ENCODE measurements at places on chromosomes 1 and 21.

- DNase-seq = no peak
Observed at GRCh38 chr1:43044572-43045361, 86.1 kb upstream of the SLC2A1 start.

- DNase-seq = no peak
Observed at GRCh38 chr1:70497152-70497551, 86.1 kb downstream of the CTH start.

DNA sequence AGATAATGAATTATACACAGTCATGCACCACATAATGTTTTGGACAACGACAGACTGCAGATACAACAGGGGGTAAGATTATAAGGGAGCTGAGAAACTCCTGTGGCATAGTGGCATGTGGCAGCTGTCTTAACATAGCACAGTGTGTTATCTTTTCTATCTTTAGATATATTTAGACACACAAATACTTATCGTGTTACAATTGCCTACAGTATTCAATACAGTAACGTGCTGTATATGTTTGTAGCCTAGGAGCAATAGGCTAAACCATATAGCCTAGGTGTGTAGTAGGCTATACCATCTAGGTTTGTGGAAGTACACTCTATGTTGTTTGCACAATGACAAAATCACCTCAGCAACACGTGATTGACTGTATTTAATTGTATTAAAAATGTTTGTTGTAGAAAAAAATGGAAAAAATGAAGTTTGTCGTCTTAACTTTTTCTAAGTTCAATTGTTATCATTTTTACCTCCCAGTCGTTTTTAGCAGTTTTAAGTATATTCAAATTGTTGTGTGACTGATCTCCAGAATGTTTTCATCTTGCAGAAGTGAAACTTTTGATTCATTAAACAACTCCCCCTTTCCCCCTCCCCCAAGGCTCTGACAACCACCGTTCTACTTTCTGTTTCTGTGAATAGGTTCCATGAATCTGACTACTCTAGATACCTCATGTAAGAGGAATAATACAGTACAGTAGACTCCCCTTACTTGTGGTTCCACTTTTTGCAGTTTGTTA lies 351.0 kb upstream of the B3GALT2 start:
- no peak for DNase-seq

DNA sequence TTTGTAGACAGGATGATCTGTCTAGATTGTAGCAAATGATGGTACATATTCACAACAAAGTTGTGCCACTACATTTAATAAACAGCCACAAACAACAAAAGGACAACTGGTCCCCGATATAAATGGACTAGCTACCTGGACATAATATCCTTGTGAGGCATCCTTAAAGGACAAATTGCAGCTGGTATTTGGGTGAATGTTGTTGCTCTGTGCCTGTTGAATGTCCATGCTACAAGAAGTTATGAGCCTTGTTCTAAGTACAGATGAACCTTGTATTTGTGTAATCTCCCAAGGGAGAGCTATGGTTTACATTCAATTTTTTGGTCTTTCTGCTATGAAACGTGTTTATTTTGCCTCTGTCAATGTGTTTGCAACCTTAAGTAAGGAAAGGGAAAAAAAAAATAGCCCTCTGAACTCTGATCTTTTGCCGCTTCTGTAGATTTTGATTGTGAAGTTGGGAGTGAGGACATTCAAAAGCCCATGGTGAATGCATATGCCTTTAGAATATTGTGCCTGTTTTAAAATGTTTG lies 26.5 kb downstream of the SFT2D2 start:
- DNase-seq = no peak

DNA sequence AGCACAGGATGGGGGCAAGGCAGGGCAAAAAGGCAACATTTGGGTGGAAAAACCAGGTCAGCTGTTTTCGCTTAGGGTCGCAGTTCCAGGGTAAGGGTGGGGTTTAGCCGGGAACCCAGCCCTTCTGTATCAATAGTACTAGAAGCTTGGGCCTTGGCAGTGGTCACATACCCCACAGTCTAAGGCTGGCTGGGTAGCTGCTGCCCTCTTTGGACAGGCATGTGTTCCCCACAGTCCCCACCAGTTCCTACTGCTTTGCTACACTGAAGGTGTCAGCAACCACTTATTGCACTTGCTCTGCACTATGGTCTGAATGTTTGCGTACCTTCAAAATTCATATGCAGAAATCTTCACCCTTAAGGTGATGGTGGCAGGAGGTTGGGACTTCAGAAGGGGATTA lies 349.8 kb downstream of the LTN1 start:
- no peak for DNase-seq

DNA sequence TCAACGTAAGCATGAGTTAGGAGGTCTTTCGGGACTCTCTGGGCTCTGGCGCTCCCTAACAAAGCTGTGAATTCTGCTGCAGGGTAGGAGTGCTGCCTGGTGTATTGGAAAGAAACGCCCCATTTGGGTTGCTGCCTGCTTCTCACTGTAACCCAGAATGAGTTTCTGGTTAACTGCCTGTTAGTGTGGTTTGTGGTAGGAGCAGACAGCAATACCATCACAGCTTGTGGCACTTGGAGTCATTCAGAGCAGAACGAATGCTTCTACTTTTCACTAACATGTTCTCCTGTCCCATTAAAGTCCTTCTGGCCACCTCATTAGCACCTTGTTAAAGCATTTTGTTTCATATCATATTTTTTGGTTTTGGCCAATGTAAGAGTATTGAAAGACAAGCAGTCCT lies 18.1 kb downstream of the MAP3K7CL start:
- no peak for DNase-seq

DNA sequence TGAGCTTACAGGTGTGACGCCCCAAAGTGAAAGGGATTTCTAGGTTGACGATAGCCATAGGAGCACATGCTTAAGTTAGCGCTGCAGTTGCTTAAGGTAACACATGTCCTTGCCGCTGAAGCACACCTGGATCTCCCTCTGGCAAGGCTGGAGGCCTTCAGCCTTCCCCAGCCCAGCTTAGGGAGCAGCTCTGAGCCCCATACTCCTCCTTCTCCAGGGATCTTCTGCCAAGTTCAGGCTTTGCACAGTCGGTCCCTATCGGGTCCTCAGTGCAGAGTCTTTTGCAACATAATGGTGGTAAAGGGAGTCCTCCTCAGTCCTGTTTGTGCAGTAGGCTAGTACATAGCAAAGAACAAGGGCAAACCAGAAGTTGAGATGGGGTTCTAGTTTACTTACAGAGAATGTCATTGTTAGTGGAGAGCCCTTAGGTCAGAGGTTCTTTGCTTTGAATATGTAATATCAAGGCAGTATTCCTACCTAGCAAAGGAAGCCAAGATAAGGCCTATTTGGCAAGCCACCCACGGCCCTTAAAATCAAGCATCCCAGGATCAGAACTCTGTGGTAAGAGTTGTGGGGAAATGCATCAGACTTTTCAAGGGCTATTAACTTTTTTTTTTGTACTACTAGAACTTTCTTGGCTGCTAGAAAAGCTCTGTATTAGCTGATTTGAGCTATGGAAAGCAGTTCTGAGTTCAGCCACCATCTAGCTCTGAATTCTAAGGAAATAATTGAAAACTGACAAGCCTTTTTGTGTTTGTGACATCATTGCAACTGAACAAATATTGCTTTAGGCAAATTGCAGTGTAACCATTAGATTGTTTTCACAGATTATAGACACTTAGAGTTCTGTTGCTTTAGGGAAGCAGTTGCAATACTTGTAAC lies 1.4 kb downstream of the EVA1C start:
- DNase-seq = no peak

GRCh38 chr1:154502744-154503115 lies 518 bp upstream of the SHE start:
- DNase-seq = no peak

DNA sequence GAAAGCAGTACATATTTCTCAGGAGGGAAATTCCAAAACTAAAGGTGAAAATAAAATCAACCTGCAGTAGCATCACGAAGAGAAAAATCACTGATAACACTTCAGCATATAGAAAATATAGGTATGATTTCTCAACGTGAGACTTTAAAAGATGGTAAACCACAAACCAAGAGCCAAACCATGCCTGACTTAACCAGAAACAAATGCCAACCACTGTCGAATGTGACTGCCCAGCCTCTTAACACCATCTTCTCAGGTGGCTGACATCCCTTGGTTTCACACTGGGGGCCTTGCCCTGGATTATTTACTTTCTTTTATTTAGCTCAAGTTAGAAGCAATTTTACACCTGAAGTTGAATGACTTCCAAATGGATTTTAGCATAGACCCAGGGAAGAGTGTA lies 10.1 kb downstream of the HMGCS2 start:
- no peak for DNase-seq

- DNase-seq = no peak
Observed at GRCh38 chr1:68321084-68321685, 88.9 kb upstream of the WLS start.

- no peak for DNase-seq
Observed at GRCh38 chr1:203915811-203916210, 54.4 kb downstream of the SNRPE start.

DNA sequence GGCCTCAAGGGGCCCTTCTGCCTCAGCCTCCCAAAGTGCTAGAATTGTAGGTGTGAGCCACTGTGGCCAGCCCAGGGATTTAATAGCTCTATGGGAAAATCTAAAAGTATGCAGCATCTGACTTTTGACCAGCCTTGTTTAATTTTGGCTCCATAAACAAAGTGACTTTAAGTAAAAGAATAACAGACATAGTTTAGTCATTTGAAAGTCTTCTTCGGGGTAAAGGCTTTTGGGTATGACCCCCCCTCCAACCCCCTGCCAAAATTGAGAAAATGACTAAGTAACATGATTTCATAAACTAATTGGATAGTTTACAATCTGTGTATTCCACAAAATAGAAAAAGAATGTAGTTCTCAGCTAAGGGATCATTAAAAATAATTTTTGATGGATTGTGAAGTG lies 17.0 kb downstream of the GPBP1L1 start:
- no peak for DNase-seq

GRCh38 chr1:214058076-214058475 lies 70.3 kb downstream of the PROX1 start:
- no peak for DNase-seq

- DNase-seq = no peak
Observed at GRCh38 chr1:62435231-62436038, 1.4 kb upstream of the USP1 start.

DNA sequence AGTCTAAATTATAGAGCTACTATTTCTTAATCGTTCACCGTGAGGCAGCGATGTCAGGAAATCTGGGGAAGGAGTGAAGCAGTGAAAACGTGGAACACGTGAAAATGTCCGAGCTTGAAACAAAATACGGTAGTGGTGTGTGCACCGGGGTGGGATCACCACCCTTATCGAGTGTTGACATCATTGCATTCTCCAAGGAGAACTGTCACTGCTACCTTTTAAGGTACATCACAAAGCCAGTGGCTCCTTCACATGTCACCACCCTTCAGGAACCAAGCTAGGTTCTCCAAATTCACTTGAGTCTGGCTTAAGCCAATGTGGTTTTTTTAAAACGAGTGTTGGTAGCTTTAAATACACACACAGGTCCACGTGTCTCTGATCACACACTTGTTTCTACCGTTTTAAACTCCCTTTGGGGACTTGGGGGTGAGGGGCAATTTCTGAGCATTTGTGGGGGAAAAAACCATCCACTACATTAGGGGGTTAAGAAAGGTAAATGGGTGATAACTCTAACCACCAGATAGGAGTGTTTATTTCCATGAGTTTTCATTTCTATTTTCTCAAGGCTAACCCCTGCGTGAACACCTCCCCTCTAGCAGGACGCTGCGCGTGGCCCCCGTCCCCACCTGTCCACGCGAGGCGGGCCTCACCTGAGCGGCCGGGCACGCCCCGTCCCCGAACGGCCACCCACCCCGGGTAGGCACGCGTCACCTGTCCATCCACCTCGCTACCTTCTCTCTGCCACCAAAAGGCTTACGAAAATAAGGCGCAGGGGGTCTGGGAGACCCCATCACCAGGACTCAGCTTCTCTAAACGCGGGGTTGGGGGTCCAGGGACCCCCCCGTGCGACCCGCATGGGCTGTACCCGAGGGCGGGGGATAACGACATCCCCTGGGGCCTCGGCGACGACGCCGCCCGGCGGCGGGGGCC lies 978 bp downstream of the PRDM15 start:
- peak; percentile 52 for DNase-seq

DNA sequence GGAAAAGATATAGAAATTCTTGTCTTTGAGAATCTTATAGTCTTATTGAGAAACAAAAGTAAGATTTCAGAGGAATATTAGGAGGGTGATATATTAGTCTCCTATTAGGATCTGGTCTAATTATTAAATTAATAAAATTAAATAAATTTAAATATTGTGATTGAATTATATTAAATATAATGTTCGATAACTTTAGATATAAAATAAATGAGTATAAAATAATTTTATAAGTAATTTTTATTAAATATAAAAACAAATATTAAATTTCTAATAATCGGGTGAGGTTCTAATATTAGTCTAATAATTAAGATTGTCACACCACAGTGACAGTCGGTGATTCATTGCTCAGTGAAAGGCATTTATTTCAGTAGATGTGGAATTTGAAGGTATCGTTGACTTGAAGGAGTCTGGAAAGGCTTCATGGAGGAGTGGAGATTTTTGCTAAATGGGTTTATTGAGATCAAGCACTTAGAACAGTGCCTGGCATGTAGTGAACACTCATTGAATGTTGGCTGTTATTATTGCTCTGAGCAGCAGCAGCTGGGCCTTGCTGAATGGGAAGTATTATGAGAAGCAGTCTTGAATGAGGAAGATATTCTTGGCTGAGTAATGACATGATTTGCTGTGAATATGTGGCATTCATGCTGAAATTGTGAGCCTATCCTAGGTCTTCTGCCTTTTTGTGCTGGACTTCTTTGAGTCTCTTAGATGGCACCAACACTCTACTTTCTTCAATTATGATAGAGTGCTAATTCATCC lies 74.6 kb downstream of the USP25 start:
- no peak for DNase-seq

DNA sequence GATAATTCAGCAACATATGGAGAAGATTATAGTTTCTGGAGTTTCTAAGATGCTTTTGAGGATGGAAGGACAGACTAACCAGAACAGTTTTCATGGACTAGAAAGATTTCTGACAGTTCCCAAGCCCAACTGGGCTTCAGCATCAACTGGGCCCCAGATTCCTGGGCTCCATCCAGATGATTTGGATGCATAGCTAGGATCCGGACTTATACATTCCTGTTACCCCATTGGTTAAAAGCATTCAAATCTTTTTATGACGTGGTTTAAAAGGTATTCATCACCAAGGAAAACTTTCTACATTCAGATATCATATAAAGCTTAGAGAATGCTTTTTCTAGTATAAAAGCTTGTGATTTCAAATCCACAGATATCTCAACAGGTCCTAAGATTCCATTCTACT lies 29.7 kb downstream of the TSHB start:
- no peak for DNase-seq

DNA sequence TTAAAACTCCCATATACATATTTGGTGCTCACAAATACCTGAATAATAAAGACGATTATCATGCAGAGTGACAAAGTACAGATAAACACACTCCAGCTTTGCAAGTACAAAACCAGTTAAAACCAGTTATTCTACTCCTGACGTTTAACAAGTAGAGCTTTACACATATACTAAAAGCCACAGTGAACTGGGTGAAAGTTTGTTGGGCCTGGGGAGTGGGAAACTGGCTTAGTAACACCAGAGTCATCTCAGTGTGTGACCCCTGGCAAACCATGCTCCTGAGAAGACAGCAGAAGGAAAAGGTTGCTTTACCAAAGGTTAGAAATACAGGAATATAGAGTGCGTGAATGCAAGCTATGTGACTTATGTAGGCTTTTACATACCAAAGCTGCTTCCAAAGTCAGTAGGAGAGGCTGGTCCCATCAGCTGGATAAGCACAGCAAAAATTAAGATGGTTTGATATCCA lies 148.1 kb downstream of the NRIP1 start:
- no peak for DNase-seq

- DNase-seq = no peak
Observed at GRCh38 chr1:119816407-119816806, 5.1 kb upstream of the REG4 start.

- DNase-seq = peak; percentile 100
Observed at GRCh38 chr1:110338886-110339406, at the start of gene RBM15. TSS of gene RBM15 (plus strand) at chr1:110339377. CDS start at chr1:110339406, 29 bp downstream.
